GM19239 (cell line): ENCODE measurements at places on chromosomes 2 and 18.

DNA sequence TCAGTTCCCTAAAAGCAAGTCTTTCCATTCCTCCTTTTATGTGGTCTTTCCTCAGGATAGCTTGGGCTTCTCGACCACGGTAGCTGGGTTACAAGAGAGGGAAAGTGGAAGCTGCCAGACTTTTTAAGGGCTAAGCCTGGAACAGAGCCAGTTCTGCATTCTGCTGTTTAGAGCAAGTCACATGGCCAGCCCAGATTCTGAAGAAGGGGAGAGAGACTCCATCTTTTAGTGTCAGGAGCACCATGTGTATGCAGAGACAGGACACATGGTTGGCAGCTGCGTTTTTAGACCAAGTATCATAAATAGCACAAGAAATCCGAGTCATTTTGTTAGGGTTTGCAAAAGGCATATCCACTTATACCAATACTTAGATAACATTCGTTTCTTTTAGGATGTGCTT, 4.7 kb downstream of the HMSD start:
- no peak for DNase-seq

DNA sequence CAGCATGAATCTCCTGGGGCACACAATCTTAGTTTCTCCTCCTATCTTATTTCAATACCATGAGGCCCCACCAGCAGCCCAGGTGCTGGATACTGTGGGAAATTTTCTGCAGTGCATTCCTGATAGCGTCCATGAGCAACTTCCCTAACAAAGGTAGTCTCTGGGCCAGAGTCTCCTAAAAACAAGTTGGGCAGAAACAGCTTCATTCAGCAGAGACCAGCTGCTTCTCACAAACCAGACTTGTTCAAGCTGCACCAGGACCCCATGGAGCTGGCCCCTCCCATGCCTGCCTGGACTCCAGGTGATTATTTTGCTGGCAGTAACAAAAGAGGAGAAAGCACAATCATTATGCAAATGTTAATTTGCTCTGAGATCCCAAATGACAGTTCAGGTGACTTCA, 31.4 kb downstream of the MYO5B start:
- DNase-seq: no peak

GRCh38 chr2:106106622-106107508, 87.2 kb downstream of the UXS1 start:
- DNase-seq: no peak

DNA sequence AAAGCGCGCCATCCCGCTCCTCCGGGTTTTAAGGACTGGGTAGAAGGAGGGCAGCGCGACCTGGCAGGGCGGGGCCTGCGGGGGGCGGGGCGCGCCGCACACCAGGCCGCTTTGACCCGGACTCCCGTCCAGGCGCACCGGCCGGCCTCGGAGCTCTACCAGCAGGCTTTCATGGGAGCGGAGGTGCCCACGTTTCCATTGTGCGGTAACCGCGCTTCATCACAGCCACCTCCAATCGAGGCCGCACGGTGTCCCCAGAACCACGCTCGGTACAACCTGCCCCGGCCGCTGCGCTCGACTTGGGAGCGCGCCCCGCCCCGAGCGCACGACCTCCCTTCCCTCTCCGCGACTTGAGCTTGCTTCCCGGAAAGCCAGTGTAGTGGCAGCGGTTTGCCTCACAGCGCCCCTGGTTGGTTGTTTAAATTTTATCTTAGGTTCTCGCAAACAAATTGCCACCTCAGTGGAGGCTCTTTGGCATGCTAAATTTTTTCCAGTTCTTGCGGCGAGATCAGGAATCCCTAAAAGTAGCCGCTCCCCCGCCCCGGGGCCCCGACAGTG, 280 bp upstream of the CYP1B1 start:
- peak; percentile 41 for DNase-seq

DNA sequence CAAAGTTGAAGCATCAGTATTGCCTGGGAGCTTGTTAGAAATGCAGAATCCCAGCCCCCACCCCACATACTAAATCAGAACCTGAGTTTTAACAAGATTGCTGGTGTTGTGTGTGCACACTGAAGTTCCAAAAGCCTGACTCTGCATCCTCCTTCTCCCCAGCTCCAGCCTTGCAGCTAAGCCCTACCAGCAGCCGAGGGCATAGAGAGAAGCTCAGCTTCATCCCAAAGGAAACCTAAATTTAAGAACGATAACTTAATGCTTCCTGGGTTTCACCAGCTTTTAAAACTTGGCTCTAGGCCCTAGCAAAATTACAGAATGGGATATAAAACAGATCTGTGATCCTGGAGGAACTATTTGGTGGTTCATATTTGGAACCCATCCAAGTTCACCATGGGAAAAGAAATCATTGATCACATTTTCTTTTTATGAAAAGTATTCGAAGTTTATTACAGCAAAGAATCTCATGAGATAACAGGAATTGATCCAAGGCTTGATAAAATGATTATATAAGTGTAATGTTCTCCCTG, 11.1 kb downstream of the SMYD1 start:
- DNase-seq: no peak

DNA sequence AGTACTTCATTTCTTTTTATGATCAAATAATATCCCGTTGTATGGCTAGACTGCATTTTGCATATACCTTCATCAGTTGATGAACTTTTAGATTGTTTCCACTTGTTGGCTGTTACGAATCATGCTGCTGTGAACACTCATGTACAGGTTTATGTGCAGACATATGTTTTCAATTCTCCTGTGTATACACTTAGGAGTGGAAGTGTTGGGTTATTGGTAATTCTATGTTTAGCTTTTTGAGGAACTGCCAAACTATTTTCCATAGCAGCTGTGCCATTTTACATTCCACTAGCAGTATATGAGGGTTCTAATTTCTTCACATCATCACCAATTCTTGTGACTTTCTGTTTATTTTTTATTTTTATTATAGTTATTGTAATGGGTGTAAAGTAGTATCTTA, 32.1 kb upstream of the LCLAT1 start:
- DNase-seq: no peak

GRCh38 chr2:45029215-45029614, 20.0 kb upstream of the SIX2 start:
- no peak for DNase-seq

- peak; percentile 60 for DNase-seq
Observed at GRCh38 chr2:184598316-184599053, at the start of gene ZNF804A. ZNF804A (plus strand) TSS chr2:184598529; CDS start chr2:184598960, 431 bp downstream.

GRCh38 chr2:224958873-224959272, 83.4 kb downstream of the DOCK10 start:
- DNase-seq: no peak

- no peak for DNase-seq
Observed at GRCh38 chr18:43442571-43442970, 165.3 kb upstream of the SYT4 start.

DNA sequence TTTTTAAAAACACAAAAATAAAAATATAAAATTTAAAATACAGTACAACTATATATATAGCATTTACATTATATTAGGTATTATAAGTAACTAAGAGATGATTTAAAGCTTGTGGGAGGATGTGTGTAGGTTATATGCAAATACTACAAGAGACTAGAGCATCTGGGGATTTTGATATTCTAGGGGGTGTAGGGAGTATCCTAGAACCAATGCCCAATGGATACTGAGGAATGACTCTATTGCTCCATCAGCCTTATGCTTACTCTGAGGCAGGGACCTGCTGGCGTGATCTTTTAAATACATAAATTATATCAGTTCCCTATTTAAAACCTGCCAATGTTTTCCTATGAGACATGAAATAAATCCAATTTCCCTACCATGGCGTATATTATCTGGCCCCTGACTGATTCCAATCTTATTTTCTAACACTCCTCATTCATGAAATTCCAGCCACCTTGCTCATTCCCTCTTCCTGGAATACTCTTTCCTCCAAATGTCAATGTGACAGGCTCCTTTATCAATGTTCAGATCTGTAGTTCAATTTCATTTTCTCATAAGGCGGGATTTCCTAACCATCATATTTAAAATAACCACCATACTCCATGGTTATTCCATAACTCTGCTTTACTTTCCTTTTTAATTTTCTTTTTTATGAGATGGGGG, 22.2 kb downstream of the SP3 start:
- DNase-seq: no peak

DNA sequence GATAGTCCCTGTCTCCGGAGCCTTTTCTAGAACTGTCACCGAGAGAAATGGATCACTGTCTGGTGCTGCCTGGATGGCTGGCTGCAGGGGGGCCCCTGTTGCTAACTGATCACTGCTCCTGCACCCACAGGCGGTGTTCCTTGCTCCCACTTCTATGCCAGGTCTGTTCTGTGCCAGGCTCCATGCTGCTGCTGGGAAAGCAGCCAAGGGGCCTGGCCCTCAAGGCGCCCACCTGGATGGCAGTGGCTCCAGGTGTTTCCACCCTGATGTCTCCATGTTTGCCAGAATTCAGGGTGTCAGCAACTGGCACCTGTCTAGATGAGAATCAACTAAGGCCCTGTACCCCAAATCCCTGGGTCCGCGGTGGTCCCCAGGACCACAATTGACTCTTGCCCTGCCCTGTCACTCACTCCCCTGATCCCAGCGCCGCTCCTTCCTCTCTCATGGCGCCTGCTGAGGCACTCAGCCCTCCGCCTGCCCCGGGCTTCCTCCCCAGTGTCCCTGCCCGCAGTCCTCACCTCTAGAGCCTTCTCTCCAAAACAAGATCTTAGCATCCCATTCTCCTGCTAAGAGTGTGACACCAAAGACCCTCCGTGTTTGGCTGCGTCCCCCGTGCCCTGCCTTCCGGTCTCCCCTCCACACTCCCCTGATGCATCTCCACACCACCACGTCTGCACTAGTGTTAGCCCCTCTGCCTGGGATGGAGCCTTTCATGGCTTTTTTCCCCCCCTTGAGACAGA, 72.5 kb upstream of the OTOF start:
- no peak for DNase-seq

DNA sequence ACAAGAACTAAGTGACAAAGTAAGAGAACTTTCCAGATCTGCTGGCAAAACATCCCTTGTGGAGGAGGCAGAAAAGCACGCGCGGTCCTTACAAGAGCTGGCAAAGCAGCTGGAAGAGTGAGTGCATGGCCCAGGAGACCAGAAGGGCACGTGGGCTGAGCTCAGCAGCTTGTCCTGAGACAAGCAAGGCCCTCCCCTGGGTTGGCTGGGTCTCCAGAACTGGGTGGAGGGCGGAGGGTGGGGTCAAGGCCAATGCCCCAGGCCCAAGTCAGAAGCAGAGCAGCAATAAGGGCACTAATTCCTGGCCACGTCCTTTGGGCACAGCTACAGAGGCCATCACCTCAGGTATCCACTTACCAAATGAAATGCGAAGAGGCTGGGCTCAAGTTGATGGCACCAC, 110.6 kb upstream of the TTC39C start:
- DNase-seq: no peak

DNA sequence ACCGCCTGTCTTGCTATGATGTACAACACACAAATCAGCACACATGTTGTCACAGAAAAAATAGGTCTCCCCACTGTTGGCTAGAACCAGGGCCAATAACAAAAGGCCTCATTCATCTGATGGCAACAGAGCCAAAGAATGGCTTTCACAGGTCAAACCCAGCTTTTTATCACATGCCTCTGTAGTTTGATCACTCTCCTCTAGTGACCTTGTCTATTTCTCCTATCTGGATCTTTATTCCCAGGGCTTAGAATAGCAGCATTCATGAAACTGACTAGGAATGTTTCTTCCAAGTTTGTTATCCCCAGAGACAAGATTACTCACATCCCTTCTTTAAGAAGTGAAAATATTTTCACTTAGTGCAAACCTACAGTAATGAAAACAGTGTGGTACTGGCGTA, 285.8 kb upstream of the GYPC start:
- no peak for DNase-seq

DNA sequence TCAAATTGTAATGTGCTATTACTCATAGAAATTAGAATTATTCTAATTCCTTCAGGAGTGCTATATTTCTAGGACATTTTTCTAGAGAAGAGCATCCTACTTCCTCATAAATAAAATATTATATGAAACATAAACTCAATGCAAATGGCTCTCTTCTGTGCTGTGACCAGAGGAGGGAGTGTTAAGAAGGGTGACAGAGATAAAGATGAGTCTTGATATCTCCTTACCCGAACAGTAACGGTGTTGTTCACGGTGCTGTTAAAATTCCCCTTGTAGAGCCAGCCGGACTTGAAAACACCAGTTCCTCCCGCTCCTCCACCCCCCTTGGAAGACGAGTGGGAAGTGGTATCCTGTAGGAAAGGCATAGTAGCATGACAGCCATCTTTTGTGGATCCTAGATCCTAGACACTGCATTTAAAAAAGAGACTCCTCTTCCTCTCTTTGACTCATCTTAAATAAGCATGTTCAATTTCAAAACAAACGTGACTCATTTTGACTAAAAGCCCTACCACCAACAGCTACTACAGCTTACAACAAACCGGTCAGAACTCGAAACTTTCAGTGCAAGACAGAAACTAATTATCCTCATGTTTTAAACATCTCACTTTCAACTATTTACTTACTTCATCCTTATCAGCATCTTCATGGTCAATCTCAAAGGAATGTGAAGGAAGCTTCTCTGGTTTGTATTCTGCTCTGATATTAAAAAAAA, 156.3 kb downstream of the DOCK10 start:
- DNase-seq: no peak

- DNase-seq: no peak
Observed at GRCh38 chr2:129828792-129829191, 150.7 kb upstream of the RAB6C start.

GRCh38 chr2:224764565-224765236, 48.5 kb upstream of the CCDC195 start:
- DNase-seq: no peak

DNA sequence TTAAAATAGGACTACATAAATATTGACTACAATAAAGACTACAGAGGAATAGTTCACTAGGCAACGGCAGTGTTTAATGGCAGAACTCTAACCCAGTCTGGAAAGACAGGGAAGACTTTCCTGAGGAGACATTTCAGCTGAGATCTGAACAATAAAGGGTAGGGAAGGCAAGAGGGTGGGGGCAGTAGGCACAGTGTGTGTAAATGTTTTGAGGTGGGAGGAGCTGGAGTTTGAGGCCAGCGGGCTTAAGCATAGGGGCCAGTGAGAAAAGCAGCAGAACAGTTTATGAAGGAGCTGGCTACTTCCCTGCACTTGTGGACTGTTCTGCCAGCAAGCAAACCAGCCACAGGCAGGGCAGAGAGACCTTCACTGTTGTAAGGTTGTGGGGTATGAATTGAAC, 76.6 kb upstream of the UGP2 start:
- DNase-seq: no peak

GRCh38 chr18:46133534-46133933, 29.3 kb downstream of the HAUS1 start:
- no peak for DNase-seq
